ENCODE measurements at places on chromosomes 2 and 18.

DNA sequence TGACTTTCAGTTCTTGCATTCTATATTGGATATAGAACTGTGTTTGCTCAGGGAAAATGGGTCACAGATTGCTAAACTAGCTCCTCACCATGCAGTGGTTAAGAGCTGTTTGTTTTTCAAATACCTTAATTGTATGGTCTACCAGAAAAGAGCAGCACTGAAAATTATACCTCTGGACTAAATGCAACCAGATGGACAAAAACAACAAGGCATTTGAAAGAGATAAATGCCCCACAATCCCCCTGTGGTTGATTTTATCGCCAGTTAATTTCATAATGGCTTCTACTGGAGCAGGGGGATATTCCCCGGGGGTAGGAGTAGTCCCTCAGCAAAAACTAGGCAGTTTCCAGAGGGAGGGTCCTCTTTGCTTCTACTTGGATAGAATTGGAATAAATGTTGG is 267.9 kb upstream of the TNP1 start:
- no peak for DNase-seq

DNA sequence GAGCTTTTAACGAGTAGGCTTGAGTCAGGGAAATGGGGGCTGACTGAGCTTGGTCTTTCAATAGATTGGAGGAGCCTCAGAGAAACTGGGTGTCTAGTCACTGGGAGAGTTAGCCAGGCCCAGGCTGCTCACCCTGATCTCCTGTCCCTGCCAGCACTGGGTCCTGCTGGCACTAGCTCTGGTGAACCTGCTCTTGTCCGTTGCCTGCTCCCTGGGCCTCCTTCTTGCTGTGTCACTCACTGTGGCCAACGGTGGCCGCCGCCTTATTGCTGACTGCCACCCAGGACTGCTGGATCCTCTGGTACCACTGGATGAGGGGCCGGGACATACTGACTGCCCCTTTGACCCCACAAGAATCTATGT is 720 bp downstream of the KRTCAP3 start:
- DNase-seq, result no peak

GRCh38 chr18:31244771-31245394 is 73.1 kb upstream of the DSG1 start:
- no peak for DNase-seq

DNA sequence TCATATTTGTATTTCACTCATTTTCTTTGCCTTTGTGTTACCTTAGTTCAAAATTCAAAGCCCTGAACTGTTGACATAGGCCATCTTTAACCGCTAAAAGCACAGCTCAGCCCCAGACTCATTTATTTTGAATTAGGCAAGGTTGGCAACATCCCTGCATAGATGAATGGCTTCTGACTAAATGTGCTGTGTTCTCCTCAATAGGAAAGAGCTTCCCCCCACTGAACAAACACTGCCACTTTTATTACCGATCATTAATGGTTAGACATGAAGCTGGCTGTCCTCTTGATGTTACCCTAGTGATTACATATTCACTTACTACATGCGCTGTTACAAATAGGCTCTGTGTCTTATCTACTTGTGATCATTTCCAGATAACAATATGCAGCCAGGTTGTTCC is 170.7 kb downstream of the ADCYAP1 start:
- no peak for DNase-seq

DNA sequence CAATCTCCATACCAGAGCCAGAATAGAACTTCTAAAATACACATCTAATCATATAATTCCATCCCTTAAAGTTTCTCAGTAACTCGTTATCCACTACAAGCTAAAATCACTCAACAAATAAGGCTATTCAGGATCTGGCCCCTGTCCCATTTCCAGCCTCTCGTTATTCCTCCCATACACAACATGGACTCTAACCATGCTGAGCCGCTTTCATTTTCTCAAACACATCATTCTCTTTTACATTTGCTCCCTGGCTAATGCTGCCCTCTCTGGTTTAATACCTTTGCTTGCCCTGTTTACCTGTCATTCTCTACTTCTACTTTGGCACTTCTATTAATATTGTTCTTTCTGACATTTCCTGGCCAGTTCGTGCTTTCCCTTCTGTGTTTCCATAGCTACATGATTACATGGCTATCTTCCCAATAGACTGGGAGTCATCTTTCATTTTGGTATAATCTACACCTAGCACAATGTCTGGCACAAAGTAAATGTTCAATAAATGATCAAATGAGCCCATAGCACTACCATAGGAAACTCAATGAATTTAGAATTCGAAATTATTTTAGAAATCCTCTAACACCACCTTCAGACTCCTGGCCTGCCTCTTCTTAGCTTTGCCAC is 163.6 kb upstream of the VRK2 start:
- no peak for DNase-seq

GRCh38 chr2:177518754-177519153 is 126.2 kb downstream of the AGPS start:
- DNase-seq, result no peak

GRCh38 chr2:205494537-205495235 is 187.6 kb upstream of the NRP2 start:
- no peak for DNase-seq

GRCh38 chr2:122875091-122875865 is 1119.8 kb downstream of the TSN start:
- no peak for DNase-seq

DNA sequence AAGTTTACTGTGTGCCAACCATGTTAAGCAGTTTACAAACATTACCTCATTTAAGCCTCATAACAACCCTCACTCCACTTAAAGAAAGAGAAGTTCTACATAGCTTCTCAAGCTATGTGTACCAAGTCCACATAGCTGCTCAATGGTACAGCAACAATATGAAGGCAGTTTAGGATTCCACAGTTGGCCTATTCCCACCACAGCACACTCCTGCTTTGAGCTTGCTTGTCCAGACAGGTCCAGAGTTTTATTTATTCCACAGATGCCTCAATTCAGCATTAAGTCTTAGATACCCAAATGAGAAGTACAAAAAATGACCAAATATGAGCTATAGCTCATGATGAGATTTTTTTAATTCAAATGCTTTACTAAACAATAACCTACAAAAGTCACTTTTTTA is 24.8 kb downstream of the NPHP1 start:
- no peak for DNase-seq

GRCh38 chr18:60746919-60747318 is 374.3 kb upstream of the MC4R start:
- no peak for DNase-seq

DNA sequence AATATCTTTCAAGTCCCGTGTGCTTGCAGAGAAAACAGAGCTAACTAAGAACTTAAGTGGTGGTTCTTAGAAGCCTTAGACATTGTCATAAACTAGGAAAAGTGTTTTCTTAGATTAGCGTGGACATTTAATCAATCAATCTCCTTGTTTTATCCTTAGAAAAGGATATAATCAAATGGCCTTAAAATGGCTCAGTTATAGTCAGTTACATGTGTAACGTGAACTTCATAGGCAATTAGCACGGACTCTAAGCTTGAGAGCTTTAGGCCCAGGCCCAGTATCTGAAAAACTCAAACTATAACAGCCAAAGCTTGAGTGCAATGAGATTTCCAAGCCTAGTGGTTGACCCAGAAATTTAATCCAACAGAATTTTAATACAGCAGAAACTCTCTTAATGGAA is 43.5 kb upstream of the SP3 start:
- DNase-seq, result no peak

DNA sequence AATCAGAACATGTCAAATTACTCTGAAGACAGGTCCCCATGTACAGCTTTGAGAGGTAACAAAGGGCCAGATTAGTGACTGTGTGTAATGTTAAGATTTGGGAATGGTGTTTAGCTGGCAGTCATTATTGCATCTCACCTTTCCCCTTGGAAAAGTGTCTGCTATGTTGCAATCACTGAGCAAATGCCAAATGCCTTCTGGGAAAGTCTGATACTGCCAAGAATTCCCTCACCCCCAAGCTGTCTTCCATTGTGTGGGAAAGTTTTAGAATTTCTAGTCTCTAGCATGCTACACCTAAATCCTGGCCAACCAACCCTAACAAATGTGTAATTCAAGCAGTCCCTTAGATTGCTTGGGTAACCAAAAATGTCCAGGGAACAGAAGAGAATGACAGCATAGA is 13.6 kb upstream of the PELI1 start:
- DNase-seq, result no peak
